ENCODE measurements at places on chromosomes 1 and 21.

DNA sequence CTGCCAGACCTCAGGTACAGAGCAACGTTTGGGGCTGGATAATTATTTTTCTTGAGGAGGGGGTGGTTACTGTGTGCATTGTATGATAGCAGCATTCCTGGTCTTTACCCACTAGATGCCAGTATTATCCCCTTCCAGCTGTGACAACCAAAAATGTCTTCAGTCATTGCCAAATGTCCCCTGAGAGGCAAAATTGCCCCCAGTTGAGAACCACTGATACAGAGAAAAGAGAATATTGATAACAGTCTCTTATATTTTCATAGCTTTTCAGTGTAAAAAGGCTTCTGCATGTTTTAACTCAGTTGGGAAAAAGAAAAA lies 51.8 kb upstream of the SYT14 start:
- DNase-seq, result peak; percentile 50

GRCh38 chr1:157163273-157164127 lies 25.3 kb upstream of the ETV3 start:
- peak; percentile 57 for DNase-seq

GRCh38 chr1:2425892-2426291 lies 13.5 kb upstream of the PEX10 start:
- no peak for DNase-seq

DNA sequence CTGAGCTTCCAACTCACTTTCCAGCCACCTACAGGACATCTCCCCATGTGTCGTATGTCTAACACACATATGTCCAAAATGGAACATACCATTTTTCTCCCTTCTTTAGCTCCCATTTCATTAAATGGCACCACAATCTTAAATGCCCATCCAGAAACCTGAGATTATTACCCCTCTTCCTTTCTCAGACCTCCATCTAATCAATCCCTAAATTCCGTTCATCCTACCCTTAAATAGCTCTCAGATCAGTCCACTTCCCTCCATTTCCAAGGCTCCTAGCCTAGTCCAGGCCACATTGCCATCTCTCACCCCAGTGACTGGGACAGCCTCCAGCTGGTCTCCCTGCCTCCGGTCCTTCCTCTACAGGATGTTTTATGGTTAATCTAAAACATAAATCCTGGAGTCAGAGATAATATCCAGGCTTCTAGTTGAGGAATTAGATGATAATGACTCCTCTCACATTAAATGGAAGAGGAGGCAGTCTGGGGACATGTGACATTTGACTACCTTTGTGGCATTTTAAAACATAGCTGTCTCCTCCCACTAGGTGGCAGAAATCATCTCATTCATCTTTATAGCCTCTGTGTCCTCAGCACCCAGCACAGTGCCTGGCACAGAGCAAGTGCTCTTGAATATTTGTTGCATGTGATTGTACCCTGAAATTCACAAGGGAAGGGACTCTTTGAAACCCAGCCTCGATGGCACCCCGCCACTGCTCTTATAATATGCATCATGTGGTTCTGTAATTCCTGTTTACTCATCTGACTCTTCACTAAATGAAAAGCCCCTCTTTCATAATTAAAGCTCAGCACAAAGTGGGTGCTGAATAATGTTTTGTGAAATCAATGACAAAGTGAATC lies 102.3 kb downstream of the TMEM53 start:
- DNase-seq, result peak; percentile 15

- DNase-seq, result no peak
Observed at GRCh38 chr1:240695416-240695815, 83.5 kb upstream of the GREM2 start.

DNA sequence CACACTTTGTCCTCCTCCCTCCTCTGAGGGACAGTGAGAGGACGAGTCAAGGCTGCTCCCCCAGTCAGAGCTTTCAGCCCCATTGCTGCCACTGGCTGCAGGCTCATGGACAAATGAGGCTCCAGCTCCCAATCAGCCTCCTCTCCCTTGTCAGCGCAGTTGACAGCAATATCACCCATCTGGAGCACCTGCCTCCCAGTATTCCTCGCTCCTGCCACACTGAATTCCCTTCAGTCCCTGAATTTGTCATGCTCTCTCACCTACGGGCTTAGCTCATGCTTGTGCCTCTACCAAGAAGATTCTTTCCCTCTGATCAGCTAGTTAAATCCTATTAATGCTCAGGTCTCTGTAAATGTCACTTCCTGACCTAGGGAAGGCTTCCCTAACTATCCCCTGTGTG lies 54.4 kb upstream of the SYT6 start:
- DNase-seq, result no peak

GRCh38 chr1:226625832-226626576 lies 77.4 kb downstream of the STUM start:
- DNase-seq, result no peak

DNA sequence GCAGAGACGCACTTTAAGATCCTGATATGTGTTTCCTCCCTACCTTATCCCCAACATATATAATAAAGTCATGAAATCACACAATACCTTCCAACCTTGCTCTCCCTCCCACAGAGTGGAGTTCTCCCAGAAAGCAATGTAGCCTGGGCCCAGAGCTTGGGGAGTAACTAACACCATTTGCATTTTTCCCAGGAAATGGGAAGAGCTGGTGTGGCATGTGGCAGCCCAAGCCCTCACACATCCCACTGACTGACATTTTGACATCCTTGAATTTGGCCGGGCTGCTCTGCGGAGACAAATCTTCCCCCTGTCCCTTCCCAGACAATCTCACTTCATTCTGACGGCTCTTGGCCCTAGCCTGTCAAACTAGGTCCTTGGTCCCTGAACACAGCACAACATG lies 37.0 kb upstream of the ATP2B4 start:
- DNase-seq, result peak; percentile 58

All from NCI-H146 (cell line).